Adipocyte (in vitro differentiated cells): ENCODE measurements at places on chromosomes 3 and 15.

- DNase-seq = no peak
Measured at GRCh38 chr15:22989576-22990477, 9.7 kb upstream of the CYFIP1 start.

DNA sequence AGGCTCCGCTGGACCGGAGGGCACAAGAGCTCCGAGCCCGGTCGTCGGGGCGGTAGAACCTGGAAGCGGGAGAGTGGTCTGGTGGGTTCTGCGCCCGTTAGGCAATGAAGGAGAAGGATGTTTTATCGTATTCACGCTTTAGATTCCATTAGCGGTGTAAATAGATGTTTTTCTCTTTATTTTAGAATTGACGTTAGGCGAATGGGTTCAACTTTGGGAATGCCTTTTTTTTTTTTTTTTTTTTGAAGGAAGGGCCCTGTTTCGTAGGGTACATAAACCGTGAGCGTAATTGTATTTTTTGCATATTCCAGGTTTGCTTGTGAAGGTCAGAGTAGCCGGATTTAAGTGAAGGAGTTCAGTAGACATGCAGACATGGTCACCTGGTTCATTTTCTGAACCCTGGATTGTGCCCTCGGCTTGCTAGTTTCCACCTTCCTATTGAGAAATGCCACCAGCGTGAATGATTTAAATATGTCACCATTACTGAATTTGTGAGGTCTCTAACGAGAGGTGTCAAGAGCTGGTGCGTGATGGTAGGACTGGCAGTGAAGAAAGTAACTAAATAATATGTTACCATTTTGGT lies 808 bp downstream of the RBM6 start:
- peak; percentile 16 for DNase-seq

GRCh38 chr15:73647259-73648013 lies 14.2 kb upstream of the NPTN start:
- no peak for DNase-seq

DNA sequence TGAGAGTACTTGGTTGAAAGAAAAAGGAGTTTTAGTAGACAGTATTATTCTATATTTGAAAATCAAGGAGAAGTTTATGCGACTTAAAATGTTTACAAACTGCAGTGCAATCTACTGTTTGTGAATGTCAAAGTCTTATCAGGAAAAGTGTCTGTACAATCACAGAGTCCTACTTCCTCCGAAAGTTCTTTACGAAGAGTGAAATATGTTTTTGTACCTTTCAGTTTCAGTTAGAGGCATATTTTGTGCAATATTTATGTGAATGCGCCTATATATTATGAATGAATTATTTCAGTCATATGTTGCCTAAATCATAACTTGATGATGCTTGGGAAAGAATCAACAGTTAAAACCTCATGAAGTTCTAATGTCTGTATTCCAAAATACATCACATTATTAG lies 31.5 kb downstream of the NGRN start:
- no peak for DNase-seq

GRCh38 chr15:67832031-67832551 lies 6.8 kb downstream of the SKOR1 start:
- DNase-seq = peak; percentile 33

DNA sequence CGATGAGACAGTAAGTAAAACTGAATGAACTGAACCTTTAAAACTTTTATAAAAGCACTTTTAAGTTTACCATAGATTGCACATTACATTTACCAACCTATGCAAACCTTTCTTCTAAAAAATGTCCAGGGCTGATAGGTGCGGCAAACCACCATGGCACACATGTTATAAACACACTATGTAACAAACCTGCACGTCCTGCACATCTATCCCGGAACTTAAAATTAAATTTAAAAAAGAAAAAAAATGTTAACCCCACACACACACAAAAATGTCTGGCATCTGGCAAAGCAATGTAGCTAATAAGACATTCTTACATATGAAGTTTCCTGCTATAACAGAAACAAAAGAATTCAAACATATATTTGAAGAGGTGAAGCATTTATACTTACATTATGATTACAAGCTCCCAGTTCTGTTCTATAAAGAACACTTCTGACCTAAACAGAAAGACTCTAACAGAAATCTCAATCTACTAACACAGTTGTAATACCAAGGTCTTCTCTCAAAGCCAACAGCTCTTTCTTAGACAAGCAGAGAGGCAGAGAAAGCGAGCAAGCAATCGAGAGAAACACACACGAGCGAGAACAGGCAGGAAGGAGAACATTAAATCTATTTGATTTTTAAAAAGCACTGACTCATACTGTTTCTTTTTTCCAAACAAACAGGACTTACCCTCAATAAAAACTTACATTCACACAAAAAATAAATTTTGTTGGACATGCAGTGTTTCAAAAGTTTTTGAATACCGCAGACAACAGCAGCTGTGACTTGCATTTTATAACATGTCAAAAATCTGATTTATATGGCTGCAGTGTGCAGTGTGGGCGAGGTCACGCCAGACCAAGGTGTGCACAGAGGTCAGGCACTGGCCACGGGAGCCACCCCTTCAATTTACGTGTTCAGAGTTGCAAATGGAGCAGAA lies at the start of gene NRG4:
TSS of gene NRG4 (minus strand) at position 798 of the 925 bp plus-strand sequence. CDS start 1,194 bp downstream, outside the sequence.
- DNase-seq = peak; percentile 33

DNA sequence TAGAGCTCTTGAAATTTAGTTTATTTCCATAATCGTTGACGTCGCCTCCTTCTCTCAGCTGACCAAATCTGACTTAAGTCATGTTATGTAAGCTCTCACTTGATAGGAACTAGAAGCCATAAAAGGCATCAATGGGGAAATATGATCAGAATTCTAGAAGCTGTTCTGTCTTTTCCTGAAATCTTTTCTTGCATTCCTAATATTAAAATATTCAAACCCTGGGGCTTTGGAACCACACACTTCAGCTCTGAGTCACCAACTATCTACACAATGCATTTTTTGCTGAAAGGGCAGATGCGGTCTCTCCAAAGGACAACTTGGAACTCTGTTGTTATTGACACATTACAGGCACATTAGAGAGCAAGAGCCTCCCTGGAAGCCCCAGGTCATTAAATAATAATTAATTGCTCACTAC lies 91.3 kb downstream of the LARS2 start:
- peak; percentile 87 for DNase-seq

DNA sequence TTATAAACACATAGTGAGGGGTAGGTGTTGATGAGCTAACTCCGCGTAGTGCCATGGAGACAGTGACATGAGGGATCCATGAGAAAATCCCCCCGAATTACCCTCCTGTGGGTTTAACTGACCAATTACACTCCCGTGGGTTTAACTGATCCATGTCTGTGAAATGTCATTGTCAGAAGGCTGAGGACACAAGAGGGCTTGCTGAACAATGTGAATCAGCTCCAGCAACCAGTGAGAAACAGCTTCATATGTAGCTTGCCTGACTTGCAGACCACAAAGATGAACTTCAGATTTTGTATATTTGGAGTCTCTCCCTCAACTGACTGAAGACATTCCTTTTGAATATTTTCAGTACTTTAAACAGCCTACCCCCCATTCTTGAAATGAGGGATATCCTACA lies 144.9 kb downstream of the FBN1 start:
- peak; percentile 54 for DNase-seq

DNA sequence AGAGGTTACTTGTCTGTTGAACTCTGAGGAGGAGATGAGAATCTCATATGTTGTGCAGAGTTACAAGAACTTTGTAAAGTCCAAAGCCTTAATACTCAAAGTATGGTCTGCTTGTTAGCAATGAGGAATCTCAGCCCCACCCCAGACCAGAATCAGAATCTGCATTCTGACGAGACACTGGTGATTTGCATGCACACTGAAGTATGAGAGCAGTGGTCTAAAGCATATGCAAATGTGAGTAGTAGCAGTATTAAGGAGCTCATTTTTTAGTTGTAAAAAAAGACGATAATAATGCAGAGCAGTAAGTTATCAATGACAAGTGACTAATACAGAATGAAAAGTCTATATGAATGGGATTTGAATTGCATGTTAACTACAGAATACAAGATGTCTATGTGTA lies 327.7 kb downstream of the RYR3 start:
- DNase-seq = no peak

DNA sequence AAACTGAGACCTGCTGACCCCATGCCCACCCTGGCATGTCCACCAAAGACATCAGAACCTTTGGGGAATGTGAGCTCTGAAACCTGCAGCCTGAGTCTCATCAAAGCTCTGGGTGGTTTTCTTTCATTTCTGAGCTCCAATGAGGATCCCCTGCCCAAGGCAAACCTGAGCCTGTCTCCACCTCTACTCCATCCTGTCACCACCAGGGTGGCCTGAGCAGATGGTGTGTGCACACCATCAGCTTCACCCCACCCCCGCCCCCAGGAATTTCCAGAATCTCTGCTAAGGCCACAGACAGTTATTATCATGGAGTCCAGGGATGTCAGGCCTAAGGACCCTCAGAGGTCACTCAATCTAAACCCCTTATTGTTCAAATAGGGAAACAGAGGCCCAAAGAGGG lies 1.3 kb downstream of the XIRP1 start:
- DNase-seq = no peak

GRCh38 chr3:38989917-38990510 lies 61.7 kb downstream of the SCN11A start:
- DNase-seq = no peak

DNA sequence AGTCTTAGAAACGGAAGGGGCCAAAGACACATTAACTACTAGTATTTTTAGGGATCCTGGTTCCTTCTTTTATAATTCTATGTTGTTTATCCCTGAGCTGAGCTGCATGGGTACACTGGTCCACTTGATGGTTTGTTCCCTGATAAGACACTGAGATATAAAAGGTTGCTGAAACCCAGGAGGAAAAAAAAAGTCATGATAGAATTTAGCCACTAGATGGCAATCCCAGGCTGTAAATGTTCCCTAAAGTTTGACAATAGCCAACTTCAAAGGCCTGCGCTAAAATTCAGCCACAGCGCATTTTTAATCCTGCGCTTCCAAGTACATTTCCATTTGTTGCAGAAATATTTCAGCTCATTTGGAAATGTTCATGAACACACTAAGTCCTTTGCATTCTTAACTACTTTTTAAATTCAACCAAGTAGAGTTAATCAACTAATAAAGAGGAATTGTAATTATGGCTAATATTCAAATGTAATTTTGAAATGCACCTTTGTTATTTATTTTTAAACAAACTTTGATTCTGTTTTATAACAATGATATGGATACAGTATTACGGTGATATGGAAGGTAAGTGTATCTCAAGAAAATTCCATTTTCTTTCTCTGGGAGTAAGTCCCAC lies 249.3 kb upstream of the FEZF2 start:
- peak; percentile 82 for DNase-seq

DNA sequence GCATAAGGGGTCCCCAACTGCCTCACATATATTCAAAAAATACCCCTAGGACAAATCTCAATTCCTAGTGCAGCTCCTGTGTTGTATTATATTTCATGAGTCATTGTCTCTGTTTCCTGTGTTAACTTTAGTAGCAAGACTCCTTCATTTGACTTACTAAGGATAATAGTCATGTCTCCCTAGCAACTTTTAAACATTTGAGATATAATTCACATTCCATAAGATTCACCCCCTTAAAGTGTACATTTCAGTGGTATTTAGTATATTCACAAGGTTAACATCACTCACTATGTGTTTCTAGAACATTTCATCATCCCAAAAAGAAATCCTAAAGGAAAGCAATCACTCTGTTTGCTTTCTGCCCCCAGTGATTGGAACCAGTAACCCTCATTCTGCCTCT lies 121.3 kb upstream of the WNT7A start:
- peak; percentile 19 for DNase-seq

- DNase-seq = peak; percentile 45
Measured at GRCh38 chr3:150005243-150006112, 34.8 kb upstream of the PFN2 start.

- no peak for DNase-seq
Measured at GRCh38 chr3:60932643-60933042, 318.6 kb downstream of the FHIT start.

DNA sequence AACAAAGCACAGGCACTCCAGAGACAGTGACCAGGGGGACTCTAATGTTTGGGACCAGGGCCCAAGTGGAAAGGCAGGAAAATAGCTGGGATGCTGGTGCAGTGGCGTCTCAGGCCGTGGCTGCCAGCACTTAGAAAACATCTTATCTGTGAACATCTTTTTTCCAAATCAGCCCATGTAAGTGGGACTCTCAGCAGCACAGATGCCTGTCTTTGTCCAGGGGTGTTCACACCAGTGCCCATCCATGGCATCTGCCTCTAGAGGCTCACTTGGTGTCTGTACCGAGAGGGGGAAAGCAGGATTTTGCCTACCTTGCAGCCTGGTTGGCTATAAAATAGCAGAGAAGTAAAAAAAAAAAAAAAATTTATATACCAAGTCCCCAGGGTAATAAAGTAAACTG lies 26.7 kb downstream of the SLC12A8 start:
- no peak for DNase-seq

DNA sequence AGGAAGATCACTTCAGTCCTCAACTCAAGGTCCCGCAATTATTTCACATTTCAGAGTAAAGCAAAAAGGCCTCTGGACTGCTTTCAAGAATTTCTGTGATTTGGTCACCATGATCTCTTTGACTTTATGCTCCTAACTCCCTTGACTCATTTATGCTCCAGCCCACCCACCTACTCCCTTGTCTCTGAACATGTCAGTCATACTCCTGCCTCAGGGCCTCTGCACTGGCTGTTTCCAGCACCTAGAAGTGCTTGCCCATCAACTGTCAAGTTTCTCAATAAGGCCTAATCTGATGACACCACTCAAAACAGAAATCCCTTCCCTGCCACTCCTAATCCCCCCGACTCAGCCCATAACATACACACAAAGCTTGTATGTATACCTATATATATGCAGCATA lies 36.1 kb upstream of the CSPG5 start:
- no peak for DNase-seq

DNA sequence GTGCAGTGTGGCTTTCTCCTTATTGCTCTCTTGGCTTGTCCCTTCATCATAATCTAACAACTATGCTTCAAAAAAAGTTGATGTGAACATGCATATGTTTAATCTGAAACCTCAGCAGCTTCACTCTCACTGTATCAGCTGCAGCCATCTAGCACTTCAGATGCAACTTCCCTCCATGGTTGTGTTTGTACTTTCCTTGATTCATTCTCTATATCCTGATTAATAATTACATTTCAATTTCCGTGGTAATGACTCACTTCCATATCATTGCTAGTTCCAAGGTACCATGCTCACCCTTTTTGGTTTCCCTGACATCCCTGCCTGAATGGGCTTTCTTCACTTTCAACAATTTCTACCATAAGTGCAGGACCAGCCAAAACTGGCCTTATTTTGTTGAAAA lies 51.2 kb downstream of the MDFIC2 start:
- DNase-seq = no peak

DNA sequence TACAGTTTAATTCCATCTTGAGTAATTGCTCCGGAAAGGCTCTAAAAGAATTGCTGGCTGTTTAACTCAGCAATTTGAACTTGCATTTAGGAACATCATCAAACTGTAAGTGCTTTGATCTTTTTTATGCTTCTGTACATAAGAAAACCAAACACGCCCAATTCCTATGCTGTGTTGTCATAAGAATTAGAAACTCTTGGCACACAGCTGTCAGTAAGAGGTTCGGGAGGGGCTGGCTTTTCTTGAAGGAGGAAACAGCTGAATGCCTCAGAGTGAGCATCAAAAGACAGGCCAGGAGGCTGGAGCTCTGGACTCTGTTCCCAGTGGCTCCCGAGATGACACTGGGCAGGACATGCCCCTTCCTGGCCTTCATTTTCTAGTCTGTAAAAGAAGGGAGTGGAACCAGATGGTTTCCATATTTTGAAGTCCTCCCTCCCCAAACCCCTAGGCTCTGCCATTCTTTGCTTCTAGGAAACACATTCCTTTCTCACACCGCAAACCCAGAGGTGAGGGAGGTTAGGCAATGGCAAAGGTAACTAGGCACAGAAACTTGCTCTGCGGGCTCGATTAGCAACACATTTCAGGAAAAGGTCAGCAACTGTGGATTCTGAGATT lies 73.7 kb upstream of the DLG1 start:
- peak; percentile 93 for DNase-seq
